Sciatic nerve (tissue), 2 donors: ENCODE measurements at places on chromosomes 7 and 10.

- no peak for DNase-seq
Measured at GRCh38 chr7:82414389-82414788, 29.2 kb downstream of the CACNA2D1 start.

- DNase-seq, result no peak
Measured at GRCh38 chr7:85217085-85217484, 30.2 kb upstream of the SEMA3D start.

DNA sequence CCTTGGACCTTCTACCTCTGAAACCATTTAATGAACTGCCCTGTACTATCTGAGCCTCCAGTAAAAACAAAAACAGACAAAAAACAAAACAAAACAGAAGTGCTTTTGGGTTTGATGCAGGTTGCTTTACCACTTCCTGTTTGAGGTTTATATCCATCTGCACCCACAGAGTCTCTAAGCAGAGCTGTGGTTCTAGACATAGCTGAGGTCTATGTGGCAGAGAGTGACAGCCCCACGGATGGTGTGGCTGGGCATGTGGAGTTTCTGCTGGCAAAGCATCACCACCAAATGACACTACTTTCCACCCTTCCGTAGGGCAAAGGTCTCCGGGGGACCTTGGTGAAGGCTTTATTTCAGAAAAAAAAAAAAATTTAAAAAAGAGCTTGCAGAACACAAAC, 754.2 kb downstream of the GRID1 start:
- DNase-seq, result no peak

GRCh38 chr7:47500103-47500563, 81.8 kb downstream of the TNS3 start:
- no peak for DNase-seq

GRCh38 chr7:47482013-47482875, 99.7 kb downstream of the TNS3 start:
- DNase-seq, result no peak

DNA sequence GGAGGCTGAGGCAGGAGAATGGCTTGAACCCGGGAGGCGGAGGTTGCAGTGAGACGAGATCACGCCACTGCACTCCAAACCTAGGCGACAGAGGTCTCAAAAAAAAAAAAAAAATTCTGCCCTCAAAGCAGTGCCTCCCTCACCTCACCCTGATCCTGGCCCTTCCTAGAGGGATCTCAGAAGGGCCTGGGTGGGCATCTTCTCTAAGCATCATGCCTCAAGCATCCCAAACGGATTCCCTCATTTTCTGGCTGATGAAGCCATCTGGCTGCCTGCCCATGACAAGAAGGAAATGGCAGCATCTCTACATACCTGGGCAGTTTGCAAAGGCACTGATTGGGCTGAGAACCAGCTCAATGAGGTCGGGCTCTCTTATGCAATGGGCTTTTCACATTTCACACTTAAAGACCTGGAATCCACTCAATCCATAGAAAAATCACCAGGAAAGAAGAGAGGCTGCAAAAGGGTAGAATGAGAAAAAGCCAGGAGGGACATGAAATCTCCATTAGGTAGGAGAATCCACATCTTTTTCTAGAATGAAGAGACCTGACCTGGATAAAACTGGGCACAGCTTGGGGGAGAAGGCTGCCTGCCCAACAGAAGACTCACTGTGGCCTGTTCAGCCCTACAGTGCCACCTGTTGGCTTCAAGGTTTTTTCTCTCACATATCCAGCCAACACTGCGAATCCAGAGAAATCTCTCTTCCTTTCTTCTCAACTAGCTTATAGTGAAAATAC, 48.1 kb downstream of the PDLIM1 start:
- DNase-seq, result no peak

DNA sequence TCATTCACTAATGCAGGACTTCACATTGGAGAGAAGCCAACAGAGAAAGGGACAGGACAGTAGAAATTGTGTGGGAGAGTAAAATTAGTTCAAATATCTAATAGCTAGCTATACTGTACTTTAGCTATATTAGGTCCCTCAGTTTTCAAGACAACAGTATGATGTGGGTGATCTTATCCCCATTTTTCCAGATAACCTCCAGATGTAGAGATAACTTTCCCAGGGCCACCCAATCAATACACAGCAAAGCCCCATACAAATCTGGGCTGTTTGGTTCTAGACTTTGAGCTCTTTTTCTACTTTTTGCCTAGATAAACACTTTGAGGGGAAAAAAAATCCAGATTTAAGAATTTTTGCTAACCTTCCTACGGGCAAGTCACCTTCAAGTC, 482 bp upstream of the CLDN12 start:
- DNase-seq, result no peak

GRCh38 chr10:93059975-93060886, at the start of gene CYP26C1:
TSS of gene CYP26C1 (plus strand) at chr10:93060798. CDS start at chr10:93061264, 466 bp downstream.
- DNase-seq, result no peak

DNA sequence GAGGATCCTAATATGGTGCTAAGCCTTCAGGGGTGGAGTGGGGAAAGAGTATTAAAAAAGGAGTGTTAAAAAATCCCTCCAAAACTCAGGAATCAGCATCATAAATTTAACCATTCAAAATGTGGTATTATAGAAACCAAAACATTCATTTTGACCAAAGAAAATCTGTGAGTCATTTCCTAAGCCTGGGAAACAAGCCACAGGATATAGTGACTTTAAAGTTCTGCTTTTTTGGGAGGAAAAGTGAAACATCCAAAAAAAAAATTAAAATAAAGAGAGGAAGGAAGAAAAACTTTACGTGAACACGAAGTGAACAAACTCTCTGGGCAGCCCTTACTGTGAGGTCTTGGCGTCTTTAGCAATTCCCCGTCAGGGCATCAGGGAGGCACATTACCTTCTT, 74.0 kb upstream of the GSDME start:
- DNase-seq, result no peak

- peak; percentile 98 for DNase-seq
Measured at GRCh38 chr7:100177045-100178001, at the start of the genes GPC2 and STAG3. TSS of gene GPC2 (minus strand) at chr7:100177381. CDS start at chr7:100177199, 182 bp downstream. TSS of gene STAG3 (plus strand) at chr7:100177918. CDS start at chr7:100180557, 2,639 bp downstream.

DNA sequence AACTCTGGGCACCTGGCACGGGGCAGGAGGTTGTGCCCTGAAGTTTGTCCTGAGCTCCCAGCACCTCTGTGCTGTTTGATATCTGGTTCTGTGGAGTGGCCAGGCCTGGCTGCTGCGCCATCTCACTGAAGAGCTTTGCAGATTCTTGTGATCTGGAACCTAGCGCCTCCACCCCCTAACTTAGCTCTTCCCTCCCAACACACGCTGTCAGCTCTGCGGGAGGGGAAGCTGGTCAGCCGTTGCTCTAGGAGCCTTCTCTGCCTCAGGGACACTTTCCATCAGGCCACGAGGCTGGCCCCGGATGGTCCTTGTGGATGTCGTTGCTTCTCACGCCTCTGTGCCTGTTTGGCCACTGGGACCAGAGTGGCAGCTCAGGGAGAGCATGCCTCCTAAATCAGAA, 213.2 kb downstream of the CCDC3 start:
- no peak for DNase-seq

DNA sequence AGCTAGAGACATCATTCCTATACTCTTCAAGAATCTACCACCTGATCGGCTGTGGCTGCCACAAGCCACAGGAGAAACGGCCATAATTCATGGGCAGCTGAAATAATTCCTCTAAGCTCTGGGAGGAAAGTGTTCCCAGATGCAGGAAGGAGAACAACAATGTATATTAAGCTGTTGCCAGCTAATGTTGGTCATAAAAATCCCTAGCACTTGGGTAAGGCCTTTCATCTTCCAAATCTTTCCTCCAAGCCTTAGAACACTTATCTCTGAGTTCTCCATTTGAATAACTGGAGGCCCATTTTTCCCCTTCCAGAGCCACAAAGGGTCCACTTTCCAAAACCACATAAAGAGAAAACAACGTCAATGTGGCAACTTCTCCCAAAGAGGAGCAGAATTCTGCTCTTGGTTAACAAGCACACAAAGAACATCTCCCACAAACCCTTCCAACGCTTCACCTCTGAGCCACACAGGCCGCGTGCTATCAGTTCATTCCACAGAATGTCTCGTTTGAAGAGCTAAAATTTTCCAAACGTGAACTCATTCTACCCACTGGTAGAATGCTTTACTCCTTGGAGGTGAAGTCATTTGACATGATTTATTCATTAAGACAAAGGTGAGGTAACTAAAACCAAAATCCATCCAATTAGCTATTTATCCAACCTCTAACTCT, 11.2 kb downstream of the KCNMA1 start:
- DNase-seq, result no peak

- peak; percentile 59 for DNase-seq
Measured at GRCh38 chr10:133336118-133336576, 549 bp downstream of the CALY start.

GRCh38 chr7:24442170-24442777, 131.0 kb upstream of the PALS2 start:
- DNase-seq, result no peak

DNA sequence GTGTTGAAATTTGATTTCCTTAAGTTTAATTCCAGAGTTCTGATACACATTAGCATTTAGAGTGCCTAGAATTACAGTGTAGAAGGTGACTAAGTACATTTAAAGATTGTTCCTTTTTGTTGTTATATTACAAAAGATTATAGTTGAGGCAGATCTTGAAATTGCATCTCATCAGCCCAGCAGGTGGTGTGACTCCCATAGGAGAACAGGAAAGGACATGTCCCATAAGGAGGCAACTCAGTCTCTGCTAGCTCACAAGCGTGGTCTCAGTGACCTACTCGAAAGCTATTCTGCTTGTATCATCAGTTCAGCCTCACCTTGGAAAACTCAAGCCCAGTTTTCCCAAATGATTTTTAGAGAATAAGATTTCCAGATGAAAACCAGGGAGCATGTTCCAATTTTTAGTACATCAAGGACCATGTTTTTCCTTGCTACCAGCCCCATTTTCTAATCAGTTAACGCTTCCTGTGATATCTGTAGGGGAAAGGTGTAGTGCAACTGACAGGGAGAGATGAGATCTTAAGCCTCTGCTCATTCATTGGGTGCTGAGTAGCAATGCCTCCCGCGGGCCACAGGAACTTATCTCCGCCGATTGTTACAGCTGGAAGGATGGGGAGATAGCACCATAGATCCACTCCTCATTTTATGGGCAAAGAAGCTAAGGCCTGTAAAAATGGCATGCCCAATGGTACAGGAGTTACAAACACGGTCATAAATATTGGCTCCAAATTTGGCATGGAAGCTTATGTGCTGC, 1.1 kb upstream of the GNAI1 start:
- DNase-seq, result no peak

DNA sequence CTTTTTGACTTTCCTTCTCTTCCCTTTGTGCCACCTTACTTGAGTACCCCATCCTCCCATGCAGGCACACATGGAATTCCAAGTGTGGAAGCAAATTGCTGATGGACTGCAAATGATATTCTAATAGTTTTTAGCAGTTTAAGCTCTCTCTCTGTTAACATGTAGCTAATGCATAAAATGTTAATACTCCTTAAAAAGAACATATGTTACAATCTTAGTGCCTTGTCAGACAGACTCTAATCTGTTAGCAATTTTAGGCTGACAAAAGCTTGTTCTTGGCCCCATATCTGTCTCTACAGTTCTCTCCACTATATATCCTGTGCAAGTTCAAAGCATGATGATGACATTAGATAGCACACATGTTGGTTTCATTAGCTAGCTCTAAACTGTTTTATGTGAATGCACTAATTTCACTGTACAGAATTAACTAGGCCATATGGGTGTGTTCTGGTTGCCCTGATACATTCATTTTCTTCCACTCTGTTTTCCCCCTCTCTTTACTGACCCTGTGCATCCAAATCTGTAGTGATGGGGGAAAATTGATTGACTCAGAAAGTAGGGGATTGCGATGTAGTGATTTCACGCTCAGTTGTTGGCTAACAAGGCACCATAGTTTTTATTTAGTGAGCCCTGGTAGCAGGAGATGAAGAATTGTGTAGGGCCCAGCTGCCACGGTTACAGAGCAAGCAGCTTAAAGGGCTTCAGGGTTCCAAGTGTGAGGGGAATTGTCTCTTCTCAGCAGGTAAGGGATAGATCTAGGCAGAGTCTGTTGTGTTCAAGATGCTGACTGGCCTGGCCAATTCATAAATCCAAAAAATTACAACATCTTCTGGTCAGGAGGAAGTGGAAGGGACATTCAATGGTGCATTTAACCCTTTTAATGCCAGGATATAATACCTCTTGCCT, 114.6 kb upstream of the FZD1 start:
- DNase-seq, result no peak

GRCh38 chr10:129046065-129046681, 420.9 kb upstream of the MGMT start:
- DNase-seq, result no peak

DNA sequence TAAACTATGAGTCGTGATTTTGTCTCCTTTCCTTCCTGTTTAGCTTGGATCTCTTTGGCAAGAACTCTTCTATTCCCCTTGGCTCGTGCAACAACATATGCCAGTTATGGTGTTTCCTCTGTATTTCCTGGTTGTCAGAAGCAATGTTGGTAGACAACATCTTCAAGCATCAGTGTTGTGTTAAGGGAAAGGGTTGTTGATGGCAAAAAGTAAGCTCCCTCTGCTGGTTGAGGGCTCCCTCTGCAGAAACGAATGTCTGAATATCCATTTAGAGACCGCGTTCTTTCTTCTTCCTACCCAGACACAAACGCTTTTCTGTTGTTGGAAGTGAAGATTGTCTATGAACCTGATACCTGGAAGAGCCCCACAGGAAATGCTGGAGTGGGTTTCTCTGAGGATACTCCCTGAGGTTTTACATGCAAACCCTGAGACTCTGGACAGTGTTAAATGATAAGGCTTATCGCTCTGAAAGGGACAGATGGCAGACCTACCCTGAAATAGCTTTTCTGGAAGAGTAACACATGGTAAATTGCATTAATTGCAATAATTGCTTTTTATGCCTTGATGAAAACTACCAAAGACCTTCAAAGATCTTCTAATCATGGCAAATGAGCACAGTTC, 23.5 kb upstream of the C1QL3 start:
- no peak for DNase-seq

- no peak for DNase-seq
Measured at GRCh38 chr10:34528320-34528719, 286.8 kb downstream of the PARD3 start.

DNA sequence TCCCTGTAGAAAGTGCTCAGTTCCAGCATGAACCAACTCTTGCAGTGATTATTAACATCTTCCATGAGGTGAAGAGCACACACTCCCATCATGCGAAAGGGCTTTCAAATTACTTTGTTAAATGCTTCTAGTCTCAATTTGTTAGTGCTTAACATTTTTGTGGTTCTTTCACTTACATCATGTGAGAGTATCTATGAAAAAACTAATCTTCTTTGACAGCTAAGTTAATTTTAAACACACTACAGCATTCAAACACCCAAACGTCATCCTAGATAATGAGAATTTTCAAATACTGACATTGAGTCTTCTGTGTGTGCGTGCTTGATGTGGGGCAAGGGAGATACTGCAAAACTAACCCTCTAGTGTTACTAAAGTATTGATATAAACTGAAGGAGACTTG, 84.8 kb downstream of the ETV1 start:
- no peak for DNase-seq

DNA sequence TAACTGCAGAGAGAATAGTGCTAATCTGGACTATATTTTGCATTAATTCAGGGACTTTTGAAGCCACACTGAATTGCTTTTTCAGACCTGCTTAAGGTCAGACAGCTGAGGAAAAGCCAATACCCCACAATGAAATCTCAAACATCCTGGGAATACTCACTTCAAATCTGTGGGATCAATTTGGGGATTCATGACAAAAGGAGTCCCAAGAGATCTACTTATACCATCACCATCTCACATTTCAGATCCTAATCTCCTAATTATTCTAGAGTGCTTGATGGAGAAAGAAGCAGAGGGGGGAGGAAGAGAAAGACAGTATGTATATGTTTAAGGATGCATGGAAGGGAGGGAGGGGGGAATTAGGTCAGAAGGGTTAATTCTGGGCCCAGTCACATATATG, 202.2 kb downstream of the CACNA2D1 start:
- no peak for DNase-seq
